ENCODE measurements at places on chromosomes 6 and 20.

- no peak for DNase-seq
These were observed 51.9 kb upstream of the XRN2 start for GRCh38 chr20:21251278-21251677.

- DNase-seq, result no peak
These were observed 81.9 kb downstream of the CRYBG1 start for GRCh38 chr6:106442395-106442794.

DNA sequence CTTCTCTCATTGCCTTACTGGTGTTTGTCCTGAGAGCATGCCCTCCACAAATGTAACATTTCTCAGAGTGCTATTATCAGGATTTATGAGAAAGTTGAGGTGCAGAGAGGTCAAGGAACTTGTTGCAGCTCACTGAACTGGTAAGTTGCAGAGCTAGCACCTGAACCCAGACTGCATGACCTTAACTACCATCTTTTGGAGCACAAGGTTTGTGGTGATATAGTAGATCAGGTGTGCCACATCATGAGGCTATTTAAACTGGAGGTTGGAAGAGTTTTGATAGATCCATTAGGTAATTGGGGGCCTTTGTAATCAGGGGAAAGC lies 112.0 kb upstream of the CITED2 start:
- no peak for DNase-seq

- no peak for DNase-seq
These were observed 1.3 kb downstream of the GCLC start for GRCh38 chr6:53543359-53544216.

- no peak for DNase-seq
These were observed 53.4 kb downstream of the AKAP12 start for GRCh38 chr6:151292974-151293687.
